ENCODE measurements at places on chromosomes 2 and 18.
A peak's percentile ranks its signal among the peaks of the same experiment; 100 is the strongest.

- DNase-seq: no peak
Measured at GRCh38 chr2:234251326-234252271, 201.1 kb downstream of the SPP2 start.

GRCh38 chr2:225293638-225294037 is 105.9 kb upstream of the NYAP2 start:
- DNase-seq: no peak

DNA sequence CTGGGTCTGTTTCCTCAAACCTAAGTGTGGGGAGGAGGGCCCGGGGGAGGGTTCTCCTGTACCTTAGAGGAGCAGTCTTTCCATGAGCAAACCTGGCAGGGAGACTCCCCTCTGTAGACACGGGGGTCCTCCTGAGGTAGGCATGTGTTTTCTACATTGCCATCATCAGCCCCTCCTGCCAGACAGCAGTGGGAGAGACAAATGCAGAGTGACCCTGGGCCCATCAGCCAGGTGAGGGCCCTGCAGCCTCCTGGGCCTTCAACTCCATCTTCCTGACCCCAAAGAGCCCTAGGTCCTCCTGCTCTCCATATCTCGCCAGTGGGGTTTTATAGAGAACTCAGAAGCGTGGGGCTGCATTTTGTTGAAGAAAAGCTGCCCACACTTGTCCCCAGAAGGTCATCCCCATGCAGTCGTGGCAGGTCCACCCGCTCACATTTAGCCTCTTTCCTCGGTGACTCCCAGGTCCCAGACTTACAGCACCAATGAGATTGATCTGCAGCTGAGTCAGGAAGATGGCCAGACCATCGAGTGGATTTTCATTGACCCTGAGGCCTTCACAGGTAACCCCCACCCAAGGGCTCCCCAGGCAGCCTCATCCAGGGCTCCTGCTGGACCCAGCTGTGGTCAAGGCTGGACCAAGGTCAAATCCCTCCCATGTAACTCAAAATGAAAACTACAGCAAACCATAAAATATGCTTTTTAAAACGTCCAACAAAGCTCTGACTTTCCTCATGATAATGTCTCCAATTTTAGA is 2.6 kb downstream of the CHRNG start:
- no peak for DNase-seq

- DNase-seq: no peak
Measured at GRCh38 chr2:85635011-85635410, 19.0 kb downstream of the USP39 start.

DNA sequence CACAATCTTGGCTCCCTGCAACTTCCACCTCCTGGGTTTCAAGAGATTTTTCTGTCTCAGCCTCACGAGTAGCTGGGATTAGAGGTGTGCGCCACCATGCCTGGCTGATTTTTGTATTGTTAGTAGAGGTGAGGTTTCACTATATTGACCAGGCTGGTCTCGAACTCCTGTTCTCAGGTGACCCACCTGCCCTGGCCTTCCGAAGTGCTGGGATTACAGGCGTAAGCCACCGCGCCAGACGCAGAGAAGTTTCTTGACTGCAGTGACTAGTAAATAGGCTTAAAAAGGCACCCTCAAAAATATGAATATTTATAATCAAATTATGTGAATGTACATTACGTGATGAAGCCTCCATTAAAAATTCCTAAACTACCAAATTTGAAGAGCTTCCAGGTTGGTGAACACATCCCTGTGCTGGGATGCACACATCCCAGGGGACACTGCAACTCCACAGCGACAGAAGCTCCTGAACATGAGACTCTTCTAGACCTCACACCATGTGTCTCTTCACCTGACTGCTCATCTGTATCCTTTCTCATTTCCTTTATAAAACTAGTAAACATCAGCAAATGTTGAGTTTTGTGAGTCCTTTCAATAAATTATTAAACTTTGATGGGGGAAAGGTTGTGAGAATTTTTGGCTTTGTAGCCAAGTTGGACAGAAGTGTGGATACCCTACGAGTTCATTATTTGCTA is 203.3 kb upstream of the SPOPL start:
- DNase-seq: no peak

DNA sequence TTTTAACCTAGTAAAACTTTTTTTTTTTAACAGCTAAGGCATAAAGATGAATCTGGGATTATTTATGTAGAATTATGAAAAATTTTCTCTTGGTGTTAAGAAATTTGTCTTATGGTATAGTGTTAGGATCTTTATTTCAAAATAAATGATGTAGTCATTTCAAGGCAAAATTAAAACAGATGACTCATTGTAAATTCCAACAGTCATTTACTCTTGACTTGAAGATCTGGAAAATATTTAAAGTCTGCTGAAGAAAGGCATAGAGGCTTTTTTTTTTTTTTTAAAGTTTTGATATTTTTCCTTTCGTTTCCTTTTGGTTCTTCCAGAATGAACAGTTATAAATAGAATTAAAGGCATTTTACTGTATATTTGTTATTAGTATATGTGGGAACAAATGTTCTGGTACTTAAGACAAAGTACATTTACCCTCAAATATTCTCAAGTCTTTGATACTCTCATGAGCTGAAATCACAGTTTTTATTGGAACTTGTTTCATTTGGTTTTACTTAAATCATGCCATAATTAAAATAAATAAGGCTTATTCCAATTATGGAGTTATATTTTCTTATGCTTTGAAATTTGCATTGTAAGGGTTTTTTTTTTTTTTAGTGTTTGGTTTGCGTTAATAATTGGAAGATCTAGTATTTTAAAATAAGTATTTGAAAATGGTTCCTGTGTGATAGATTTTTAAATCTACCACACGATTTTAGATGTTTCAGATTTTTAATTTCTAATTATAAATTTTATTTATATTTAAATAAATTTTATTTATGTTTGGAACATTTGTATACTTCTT is 29.9 kb downstream of the GLS start:
- DNase-seq: no peak

DNA sequence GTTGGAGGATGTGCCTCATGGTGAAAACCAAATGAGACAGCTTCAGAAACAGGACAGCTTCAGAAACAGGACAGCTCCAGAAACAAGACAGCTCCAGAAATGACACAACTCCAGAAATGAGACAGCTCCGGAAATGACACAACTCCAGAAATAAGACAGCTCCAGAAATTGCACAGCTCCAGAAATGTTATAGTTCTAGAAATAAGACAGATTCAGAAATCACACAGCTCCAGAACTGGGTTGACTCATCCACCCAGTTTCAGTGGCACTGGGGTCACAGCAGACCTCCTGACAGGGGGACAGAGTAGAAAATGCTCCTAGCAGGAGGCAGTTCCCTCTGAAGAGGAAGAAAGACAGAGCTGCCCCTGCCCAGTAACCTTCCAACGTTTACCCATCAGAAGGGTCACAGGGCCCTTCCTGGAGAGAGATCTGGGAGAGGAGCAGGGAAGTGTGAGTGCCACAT is 26.9 kb upstream of the COL6A3 start:
- peak; percentile 91 for DNase-seq

DNA sequence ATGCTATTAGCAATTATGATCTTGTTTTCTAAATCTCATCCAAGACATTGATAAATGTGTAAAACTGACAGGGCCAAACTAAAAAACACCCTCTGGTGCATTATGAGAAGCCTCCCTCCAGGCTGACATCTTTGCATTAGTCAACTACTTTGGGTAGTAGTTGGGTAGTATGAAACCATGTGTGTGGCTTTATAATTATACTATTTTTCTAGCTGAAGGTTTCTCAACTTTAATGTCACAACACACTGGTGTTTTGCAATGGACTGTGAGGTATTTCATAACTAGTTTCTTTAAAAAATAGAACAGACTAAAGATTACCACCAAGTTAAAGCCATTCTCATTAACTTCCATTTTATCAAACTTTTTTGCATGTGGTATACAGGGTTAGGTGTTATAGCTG is 73.1 kb upstream of the RBMS1 start:
- no peak for DNase-seq

- no peak for DNase-seq
Measured at GRCh38 chr2:128628996-128629395, 310.3 kb upstream of the HS6ST1 start.

DNA sequence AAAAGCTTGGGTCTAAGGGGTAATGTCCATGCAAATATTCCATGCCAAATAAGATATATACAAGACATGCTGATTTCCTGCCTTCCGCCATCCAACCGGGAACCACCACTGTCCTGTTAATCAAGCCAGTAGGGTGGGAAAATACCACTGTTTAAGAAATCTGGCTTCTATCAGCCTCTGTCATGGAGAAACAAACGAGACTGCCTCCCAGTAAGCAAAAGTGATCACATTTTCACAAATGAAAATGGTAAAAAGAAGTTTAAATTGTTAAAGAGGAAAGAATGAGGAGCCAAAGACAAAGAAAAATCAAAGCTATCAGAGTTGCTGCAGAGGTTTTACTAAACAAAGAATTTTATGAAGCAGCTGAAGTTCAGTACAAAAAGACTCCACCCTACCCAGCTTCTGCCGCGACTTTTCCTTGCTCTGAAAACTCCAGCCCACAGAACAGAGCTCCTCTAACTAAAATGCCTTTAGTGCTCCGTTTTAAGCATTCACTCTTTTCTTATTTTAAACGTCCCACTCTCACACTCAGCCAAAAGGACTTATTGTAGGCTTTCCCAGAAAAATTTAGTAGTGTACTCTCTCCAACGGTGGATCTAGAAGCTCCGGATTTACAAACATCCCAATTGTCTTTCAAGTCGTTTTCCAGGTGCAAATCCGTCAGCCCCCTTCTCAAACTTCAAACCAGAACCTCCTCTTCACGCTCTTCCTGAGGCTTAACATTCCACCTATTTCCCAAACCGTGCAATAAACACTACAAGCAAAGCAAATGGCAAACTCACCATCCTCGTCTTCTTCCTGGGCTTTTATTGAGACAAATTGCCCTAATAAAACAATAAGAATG is 613 bp downstream of the COL5A2 start:
- DNase-seq: no peak

Data from T-helper 2 cell (primary cell).